PC-3 (cell line): ENCODE measurements at places on chromosomes 3 and 15. TPM values are rescaled to one million over a fixed set of nuclear protein-coding genes. Genes with fewer than 3 reads are reported as not detected.

The GOLGA6L2 gene
- total RNA-seq = not detected in 2 replicates

The KLHL6 gene
- total RNA-seq = not detected in 2 replicates

The IGSF11 gene
- 0.66 TPM in 1 of 2 replicates, not detected in the other for total RNA-seq

The MME gene
- 1.2 and 3.1 TPM in 2 replicates for total RNA-seq

The GJD2 gene
- not detected in 2 replicates for total RNA-seq

The HRG gene
- not detected in 2 replicates for total RNA-seq

GRCh38 chr15:81882504-81882903 is 163.3 kb downstream of the MEX3B start:
- no peaks in the 10 kb centered on the region for H3K36me3 ChIP-seq
- H3K27ac ChIP-seq = no peak overlapping the region
- H3K4me3 ChIP-seq = no peak overlapping the region
- H3K4me1 ChIP-seq = no peaks in the 10 kb centered on the region
- no peak for DNase-seq

DNA sequence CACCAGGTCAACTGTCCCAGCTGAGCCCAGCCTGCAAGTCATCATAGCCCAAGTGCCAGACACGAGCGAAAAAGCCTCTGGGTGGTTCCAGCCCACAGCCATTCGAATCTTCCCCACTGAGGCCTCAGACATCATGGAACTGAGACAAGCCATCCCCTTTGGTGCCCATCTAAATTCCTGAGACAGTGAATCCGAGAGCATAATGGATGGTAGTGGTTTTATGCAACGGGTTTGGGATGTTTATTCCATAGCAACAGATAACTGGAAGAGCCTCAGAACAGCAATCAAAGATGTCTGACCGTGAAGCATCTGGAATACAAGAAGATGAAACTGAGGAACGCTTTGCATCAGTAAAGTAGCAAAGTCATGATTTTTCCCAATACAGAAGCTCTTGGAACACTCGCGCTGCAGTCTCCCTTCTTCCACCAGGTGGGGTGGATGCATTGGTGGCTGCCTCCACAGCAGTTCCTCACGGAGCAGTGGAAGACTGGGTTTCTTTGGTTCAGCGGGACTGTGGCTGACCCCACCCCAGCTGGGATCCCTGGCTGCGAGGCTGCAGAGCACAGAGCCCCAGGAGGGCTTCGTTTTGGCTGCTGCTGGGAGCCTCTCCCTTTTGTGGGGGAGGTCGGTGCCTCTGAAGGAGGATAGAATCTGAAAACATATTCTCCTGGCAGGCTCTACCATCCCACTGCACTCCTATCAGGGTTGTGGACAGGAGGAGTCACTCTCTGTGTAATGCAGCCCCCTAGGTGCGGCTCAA is 26.4 kb upstream of the PDE8A start:
- H3K4me1 ChIP-seq = peaks cover 14% of the 10 kb centered on the region
- H3K4me3 ChIP-seq = peak overlapping the region; percentile 48
- DNase-seq = peak; percentile 76
- H3K36me3 ChIP-seq = no peaks in the 10 kb centered on the region
- no peaks in the 10 kb centered on the region for H3K27me3 ChIP-seq

- no peaks in the 10 kb centered on the region for H3K36me3 ChIP-seq
- H3K27me3 ChIP-seq = no peaks in the 10 kb centered on the region
- H3K27ac ChIP-seq = no peak overlapping the region
- H3K4me1 ChIP-seq = no peaks in the 10 kb centered on the region
- no peak overlapping the region for H3K4me3 ChIP-seq
- no peak for DNase-seq
Measured at GRCh38 chr3:117632191-117632590, 922.6 kb downstream of the TUSC7 start.

DNA sequence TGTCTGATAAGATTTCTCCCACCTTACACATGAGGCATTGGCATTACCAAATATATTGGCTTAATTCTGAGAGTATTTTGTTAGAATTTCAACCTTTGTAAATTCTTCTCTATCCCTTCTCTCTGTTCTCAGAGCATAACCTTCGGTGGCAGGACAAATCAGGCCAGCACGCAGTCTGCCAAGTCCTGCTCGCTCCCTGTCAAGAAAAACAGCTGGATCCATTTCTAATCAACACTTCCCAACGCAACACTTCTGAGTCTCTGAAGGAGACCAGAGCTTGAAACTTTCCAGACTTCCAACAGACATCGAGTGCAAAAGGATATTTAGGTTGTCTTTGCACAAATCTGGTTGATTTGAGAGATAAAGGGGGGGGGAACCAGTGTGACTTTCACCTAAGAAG is 125.7 kb downstream of the SV2B start:
- no peak overlapping the region for H3K4me3 ChIP-seq
- H3K4me1 ChIP-seq = no peaks in the 10 kb centered on the region
- H3K36me3 ChIP-seq = no peaks in the 10 kb centered on the region
- H3K27ac ChIP-seq = no peak overlapping the region
- peaks cover 52% of the 10 kb centered on the region for H3K27me3 ChIP-seq

- no peak overlapping the region for H3K27ac ChIP-seq
- no peaks in the 10 kb centered on the region for H3K36me3 ChIP-seq
- DNase-seq = peak; percentile 41
- H3K4me1 ChIP-seq = no peaks in the 10 kb centered on the region
- H3K4me3 ChIP-seq = no peak overlapping the region
Measured at GRCh38 chr3:127233371-127233770, 40.4 kb downstream of the PRR23E start.

DNA sequence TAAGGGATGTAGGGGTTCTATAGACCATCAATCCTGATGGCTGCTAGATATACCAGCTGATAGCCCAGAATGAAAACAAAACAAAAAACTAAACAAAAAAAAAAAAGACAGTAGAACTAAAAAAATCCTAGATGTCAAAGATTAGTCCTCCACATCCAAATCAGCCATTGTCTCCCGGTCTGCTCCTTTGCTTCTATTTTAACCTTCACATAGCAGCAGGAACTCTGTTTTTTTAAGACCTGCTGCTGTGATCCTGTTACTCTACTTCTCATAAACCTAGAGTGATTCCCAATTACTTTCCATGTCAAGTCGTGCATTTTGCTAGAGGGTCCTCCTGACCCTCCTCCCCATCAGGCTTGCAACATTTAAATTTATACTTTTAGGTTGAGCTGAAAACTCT is 2.5 kb downstream of the IFT122 start:
- no peak for DNase-seq
- no peaks in the 10 kb centered on the region for H3K27me3 ChIP-seq
- no peaks in the 10 kb centered on the region for H3K36me3 ChIP-seq
- no peak overlapping the region for H3K27ac ChIP-seq
- H3K4me1 ChIP-seq = peaks cover 12% of the 10 kb centered on the region
- no peak overlapping the region for H3K4me3 ChIP-seq

DNA sequence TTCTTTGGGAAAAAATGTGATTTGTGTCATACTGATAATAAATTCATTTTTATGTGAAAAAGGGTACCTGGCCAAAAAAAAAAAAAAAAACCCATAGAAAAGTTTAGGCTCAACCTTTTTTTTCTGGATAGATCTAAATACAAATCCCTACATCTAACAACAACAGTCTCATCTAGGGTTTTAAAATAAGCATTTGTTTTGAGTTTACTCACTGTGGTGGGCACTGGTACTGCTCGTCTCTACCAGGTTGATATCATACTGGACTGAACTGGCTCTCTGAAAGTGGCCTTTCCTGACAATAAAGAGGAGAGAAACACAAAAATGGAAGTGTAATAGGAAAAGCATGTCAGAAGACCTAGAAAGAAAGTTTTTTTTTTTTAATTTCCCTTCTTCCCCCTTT is 52.0 kb downstream of the FBXO22 start:
- no peak overlapping the region for H3K4me3 ChIP-seq
- H3K36me3 ChIP-seq = no peaks in the 10 kb centered on the region
- H3K27me3 ChIP-seq = no peaks in the 10 kb centered on the region
- H3K4me1 ChIP-seq = no peaks in the 10 kb centered on the region

- no peak for DNase-seq
- H3K4me3 ChIP-seq = no peak overlapping the region
- no peaks in the 10 kb centered on the region for H3K27me3 ChIP-seq
Measured at GRCh38 chr3:73669260-73669659, 44.5 kb upstream of the PDZRN3 start.

DNA sequence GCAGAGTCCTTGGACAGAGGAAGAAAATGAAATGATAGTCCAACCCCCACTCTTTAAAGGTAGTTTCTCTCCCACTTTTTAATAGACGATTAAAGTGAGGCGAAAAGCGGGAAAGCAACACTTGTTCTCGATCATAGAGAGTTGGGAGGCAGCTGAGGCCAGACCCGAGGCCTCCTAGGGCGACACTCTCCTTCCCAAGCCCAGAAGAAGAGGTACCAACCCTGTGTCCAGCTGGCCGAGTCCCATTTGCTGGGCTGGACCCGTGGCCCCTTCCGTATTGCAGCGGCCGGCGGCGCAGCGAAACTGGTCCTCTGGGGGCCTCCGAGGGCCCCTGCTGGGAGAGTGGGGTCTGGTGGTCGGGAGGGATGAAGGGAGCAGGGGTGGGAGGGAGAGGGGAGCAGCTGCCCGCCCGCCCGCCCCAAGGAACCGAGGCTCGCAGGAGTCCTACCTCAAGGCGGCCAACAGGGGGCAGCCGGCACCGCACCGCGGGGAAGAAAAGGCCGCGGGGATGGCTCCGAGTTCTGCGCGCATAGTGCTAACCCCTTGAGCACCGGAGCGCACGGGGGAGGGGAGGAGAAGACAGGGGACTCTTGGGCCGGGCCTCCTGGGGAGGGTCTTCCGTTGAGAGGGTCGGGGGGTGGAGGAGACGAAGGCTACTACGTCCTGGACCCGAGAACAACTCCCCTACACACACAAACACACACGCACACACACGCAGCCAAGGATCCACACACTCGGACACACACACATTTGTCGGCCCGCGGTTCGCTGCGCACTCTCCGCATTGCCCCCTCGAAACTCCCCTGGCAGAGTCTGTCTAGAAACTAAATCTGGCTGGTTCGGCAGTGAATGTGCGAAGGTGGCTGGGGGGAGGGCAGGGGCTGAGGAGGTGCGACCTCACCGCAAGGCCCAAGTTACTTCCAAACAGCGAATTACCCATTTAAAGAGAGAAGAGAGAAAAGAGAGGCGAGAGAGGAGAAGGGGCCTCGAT is 2.0 kb downstream of the WNT5A start:
- peak overlapping the region; percentile 90 for H3K4me3 ChIP-seq
- no peaks in the 10 kb centered on the region for H3K36me3 ChIP-seq
- peaks cover 22% of the 10 kb centered on the region for H3K4me1 ChIP-seq
- DNase-seq = peak; percentile 82

DNA sequence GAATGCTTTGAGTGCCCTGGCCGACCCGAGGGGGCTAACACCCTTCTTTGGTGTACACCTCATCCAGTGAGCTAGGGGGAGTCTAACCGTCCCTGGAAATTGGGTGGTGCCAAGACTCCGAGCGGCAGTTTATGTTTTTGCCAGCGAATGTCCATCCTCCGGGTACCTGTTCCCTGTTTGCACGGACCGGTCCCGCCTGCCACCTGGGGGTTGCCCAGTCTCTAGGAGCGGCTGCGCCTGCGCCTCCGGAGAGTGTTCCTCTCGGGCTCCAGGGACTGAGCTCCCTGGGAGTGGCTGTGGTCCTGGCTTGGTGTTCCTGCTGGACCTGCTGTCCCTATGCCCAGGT is 913 bp upstream of the WNT7A start:
- H3K4me3 ChIP-seq = peak overlapping the region; percentile 55
- peak; percentile 21 for DNase-seq
- H3K27ac ChIP-seq = no peak overlapping the region
- no peaks in the 10 kb centered on the region for H3K27me3 ChIP-seq
- no peaks in the 10 kb centered on the region for H3K4me1 ChIP-seq
- H3K36me3 ChIP-seq = no peaks in the 10 kb centered on the region

GRCh38 chr3:46162975-46163555 is 45.0 kb downstream of the CCR1 start:
- peak overlapping the region; percentile 94 for H3K27ac ChIP-seq
- H3K4me3 ChIP-seq = peak overlapping the region; percentile 54
- H3K4me1 ChIP-seq = peaks cover 34% of the 10 kb centered on the region
- no peaks in the 10 kb centered on the region for H3K27me3 ChIP-seq
- DNase-seq = peak; percentile 92

GRCh38 chr3:136819392-136819730 is 435 bp downstream of the SLC35G2 start:
- H3K36me3 ChIP-seq = no peaks in the 10 kb centered on the region
- H3K4me3 ChIP-seq = peak overlapping the region; percentile 70

GRCh38 chr15:58139276-58139988 is 1.3 kb downstream of the AQP9 start:
- peaks cover 13% of the 10 kb centered on the region for H3K4me1 ChIP-seq
- H3K4me3 ChIP-seq = no peak overlapping the region

DNA sequence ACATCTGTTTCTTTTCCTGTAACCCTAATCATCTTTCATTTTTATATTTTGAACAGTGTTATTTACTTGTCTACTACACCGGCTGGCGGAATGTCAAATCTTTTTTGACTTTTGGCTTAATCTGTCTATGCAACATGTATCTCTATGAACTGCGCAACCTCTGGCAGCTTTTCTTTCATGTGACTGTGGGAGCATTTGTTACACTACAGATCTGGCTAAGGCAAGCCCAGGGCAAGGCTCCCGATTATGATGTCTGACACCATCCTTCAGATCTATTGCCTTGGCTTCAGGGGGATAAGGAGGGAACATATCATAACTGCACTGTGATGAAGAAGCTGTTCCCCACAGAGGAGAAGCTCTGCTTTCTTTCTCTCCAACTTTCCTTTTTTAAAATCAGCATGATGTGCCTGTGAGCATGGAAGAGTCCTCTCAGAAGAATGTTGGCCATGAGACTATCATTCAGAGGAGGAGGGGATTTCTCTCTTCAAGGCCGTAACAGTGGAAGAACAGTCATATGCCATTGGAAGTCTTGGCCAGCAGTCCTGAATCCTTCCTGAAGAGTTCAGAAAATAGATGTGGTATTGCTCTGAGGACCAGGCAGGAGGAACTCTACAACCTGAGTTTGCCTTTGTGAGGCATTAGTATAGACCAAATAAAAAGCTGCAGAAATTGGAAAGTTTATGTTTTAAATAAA is 69.9 kb downstream of the SEC22A start:
- H3K27ac ChIP-seq = no peak overlapping the region
- H3K4me1 ChIP-seq = peaks cover 19% of the 10 kb centered on the region
- no peaks in the 10 kb centered on the region for H3K27me3 ChIP-seq
- no peak overlapping the region for H3K4me3 ChIP-seq
